ENCODE measurements at places on chromosomes 4 and X.

DNA sequence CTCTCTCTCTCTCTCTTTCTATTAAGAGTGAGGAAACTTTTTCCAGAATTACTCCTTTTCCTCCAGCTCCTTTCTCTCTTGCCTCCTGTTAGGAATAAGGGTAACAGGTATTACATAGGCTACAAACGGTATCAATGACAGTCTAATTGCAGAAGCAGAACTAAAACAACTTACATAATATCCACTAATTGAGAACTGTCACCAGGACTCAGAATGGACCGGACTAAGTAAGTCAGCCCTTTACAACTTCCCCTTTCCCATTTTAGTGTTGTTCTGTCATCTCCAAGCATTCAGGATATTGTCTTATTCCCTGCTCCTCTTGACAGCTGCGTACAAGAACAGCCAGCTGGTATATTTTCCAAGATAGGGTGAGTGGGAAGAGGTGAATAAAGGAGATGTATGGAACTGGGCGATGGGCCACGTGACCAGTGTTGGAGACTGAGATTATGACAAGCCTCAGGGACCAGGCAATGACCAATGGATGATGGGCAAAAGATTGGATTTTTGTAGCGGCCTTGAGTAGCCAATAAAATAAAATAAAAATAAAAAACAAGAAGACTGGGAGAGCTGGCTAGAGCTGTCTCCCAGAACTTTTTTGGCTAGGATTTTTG, 2.3 kb upstream of the FNIP2 start:
- DNase-seq: no peak

DNA sequence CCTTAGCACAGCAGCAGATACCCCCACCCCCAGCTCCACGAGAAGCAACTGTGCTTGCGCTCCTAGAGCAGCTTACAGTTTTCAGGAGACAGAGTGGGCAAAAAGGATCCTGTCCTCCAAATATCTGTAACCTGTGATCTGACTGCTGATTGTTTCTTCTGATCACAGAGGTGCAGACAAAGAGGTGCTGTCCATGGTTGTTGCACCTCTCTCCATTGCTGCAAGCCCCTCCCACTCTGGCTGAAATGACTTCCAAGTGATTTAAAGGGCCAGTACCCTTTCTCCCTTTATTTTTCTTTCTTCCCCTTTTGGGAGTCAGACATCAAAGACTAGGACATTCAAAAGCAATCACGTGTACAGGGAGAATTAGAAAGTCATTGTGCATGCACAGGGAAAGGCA, 205.3 kb upstream of the GEMIN8 start:
- peak; percentile 1 for DNase-seq

DNA sequence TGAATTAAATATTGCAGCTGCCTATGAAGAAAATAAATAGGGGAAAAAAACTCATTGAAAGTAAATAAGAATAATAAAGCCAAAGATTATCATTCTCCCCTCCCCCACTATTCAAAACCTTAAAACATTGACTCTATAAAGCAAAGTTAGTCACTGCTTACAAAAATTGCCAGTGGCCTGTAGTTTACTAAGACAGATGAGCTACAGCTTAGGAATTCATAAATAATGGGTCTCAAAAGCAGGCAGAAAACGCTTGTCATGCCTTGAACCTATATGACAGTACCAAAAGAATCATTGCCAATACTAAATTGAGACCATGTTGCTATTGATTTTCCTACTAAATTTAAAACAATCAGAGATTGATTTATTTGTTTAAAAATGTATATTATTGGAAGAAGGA, 78.9 kb downstream of the SLC10A7 start:
- no peak for DNase-seq

DNA sequence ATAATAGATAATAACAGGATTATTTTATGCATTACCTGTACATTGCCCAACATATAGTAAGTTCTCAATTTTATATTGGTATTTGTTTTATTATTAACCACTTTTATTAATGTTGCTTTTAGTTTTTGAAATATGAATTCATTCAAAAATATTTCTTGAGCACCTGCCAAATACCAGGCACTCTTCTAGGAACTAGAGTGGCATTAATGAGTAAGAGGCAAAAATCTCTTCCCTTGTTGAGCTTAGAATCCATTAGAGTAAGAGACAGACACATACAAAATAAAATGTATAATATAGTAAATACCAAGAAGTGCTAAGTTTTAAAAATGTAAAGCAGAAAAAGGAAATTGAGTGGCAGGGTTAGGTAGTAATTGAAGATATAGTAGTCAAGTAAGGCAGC, 45.8 kb downstream of the TET2 start:
- DNase-seq: no peak

DNA sequence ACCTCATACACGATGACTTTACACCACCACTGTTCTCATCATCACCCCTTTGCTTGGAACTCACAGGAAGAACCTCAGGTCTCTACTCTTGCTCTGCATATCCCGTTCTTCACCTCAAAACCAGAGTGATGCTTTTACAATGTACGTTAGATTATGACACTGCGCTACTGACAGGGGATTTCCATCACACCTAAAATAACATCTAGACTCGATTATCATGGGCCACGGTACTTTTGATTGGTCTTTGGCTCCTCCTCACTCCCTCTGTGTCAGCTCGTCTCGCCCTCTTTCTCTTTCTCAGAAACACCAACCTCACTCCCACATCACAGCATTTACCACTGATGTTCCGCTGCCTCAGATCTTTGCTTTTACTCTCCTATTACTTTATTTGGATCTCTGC, 172.4 kb downstream of the TLL1 start:
- no peak for DNase-seq

DNA sequence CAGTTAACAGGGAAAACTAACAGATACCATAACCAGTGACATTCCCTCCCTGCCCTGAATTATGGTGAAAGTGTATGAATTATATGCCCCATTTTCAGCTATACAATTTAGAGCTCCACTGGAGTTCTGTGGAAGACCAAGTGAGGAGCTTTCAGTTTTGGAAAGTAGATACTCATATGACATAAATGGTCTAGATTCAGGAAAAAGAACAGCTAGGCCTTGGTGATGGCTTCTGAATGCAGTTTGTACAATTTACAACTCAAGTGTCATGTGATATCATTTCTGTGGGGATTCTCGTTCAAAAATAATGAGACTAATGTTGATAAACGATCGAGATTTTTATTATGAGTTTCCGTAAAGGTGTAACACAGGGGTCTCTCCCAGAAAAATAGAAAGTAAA, 8.2 kb upstream of the SEC24B start:
- DNase-seq: no peak

DNA sequence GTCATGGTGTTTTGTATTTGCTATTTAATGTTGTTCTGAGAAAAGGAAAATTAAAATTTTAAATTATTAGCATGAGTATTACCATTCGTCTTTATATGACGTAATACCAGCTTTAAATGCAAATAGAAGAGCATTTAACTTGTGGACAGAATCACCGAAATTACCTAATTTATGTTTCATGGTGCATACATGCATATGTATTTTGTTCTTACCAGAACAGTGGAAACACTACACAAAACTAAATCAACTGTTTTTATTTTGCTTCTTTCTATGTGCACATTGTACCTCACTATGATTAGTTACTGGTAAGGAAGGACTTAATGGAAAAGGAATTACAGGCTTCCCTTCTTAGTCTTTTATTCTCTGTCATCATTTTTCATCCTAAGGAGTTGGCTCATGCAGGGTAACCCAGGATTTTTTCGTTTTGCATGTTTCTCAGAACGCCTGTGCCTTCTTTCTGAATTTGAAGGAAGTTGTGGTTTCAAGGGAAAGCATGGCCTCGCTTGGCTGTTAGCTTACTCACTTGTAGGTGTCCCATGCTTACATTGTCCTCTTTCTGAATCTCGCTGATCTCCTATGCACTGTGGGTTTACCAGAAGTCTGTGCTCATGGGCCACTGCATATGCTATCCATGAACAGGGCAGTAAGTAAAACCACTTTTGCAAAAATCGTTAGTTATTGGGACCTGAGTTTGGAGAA, 300.0 kb upstream of the PUDP start:
- DNase-seq: no peak

DNA sequence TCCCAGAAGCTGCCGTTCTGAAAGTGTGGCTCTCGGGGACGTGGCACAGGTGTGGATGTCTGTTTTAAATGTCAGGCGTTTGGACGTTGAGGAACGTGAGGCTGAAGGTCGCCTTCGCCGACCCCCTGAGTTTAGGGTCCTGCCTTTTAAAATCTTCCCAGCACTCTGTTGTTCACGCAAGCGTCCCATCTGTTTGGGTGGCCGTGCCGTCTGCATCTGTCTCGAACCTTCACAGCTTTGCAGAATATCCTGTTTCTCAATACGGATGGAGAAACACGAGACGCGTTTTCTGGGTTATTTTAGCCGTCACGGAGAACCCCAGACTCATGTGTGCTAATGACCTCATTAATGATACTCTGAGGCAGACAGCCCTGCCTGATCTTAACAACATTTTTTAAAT, 31.5 kb downstream of the SHOX start:
- no peak for DNase-seq

DNA sequence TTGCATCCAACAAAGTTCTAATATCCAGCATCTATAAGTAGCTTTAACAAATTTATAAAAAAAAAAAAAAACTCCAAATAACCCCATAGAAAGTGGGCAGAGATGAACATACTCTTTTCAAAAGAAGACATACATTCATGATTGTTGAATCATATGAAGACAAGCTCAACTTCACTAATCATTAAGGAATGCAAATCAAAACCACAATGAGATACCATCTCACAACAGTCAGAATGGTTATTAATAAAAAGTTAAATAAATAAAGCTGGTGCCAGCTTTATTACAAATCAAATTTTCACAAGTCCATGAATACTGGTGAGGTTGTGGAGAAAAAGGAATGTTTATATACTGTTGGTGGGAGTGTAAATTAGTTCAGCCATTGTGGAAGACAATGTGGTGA, 592.0 kb downstream of the IQCM start:
- no peak for DNase-seq
